ENCODE measurements at places on chromosomes 5 and 9. TPM values are rescaled to one million over a fixed set of nuclear protein-coding genes. Genes with fewer than 3 reads are reported as not detected.

DNA sequence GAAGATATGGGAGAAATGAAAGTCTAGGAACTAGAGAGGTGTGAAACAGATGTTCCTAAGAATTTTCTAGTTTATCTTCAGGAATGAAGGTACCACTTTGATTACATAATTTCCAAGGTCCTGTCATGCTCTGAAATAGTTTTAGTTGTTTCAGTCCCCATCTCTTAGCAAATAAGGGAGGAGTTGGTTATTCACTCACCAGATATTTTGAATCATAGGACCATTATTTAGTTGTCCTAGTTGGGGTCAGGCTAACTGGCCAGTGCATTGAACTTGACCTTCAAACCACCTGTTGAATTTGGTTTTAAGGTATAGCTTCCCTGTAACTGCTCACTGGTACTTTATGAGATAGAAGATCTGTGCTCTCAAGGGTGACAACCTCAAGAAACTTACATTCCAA is 53.9 kb upstream of the TNFAIP8 start:
- no peak overlapping the region for H3K4me3 ChIP-seq
- no peak for DNase-seq
- H3K27me3 ChIP-seq: no peaks in the 10 kb centered on the region
- H3K36me3 ChIP-seq: peaks cover 74% of the 10 kb centered on the region

CORO2A gene
- total RNA-seq: 9.2 TPM

DNA sequence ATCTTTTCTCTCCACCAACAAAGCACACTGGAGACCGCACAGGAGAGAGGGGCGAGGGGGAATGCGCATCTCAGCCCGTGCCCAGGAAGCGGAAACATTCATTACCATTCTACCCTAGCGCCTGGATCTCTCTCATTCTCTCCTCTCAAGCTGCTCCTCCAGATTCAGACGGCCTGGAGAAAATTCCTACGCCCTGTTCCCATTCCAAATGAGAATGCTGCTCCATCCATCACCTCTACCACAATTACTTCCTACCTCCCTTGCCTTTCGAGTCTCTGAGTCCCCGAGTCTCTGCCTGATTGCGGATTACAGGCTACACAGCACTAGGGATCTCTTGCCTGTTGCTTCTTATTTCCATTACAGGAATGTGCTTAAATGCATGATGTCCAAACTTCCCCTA is 6.7 kb downstream of the DDX31 start:
- no peak for DNase-seq
- no peaks in the 10 kb centered on the region for H3K27me3 ChIP-seq
- H3K4me1 ChIP-seq: peaks cover 5% of the 10 kb centered on the region
- no peak overlapping the region for H3K4me3 ChIP-seq

SHISAL2B gene
- total RNA-seq: not detected

GRCh38 chr5:141691867-141692532 is 10.0 kb upstream of the ARAP3 start:
- peaks cover 23% of the 10 kb centered on the region for H3K27me3 ChIP-seq
- H3K36me3 ChIP-seq: no peaks in the 10 kb centered on the region
- peak; percentile 89 for DNase-seq
- H3K4me3 ChIP-seq: peak overlapping the region; percentile 71
- peak overlapping the region; percentile 75 for H3K27ac ChIP-seq
- peaks cover 28% of the 10 kb centered on the region for H3K4me1 ChIP-seq

DNA sequence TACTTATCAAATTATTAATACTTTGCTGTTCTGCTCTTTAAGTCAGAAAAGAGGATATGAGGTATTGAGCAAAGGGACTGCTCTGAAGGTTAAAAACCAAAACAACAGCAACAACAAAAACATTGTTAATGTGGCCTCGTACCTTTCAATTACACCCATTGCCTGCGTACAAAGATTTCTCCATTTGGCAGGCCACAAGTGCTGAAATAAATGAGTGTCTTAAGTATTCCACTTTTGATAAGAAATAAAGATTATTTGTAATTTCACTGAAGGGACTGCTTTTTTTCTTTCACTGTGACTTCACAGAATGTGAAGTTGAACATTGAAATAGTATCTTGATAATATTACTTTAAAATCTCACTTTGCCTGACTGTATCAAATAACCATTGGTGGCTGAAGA is 163.2 kb upstream of the MRPS30 start:
- H3K4me1 ChIP-seq: no peaks in the 10 kb centered on the region
- H3K27me3 ChIP-seq: no peaks in the 10 kb centered on the region
- no peak for DNase-seq

Measured in activated CD8-positive, alpha-beta T cell treated with anti-CD3 and anti-CD28 coated beads, Interleukin-2, amount 10 ng/mL, durations not matched to agents 7 days and 5 days (primary cell).